ENCODE measurements at places on chromosomes 7 and 10. TPM values are rescaled to one million over a fixed set of nuclear protein-coding genes. Genes with fewer than 3 reads are reported as not detected.

- DNase-seq = no peak
Measured at GRCh38 chr7:91031757-91032156, 232.5 kb upstream of the FZD1 start.

GRCh38 chr10:102407425-102408130 lies 11.0 kb downstream of the PSD start:
- no peak for DNase-seq

GATA3 gene
- total RNA-seq = 1.4 TPM

TSPAN33 gene
- total RNA-seq = 15.1 TPM

DNA sequence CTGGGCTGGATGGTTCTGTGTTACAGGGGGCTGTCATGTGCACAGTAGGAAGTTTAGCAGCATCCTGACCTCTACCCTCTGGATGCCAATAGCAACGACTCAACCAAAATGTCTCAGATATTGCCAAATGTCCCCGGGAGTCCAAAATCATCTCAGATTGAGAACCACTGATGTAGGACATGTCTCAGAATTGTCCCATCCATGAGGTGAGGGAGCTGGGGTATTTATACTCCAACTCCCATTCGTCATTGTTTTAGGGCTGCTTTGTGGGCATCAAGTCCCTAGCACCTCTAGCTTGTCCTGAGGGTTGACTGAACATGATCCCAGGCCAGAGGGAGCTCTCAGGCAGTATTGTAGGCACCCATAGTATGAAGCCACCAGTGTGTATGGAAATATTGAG lies 25.2 kb upstream of the COMTD1 start:
- DNase-seq = no peak

- peak; percentile 38 for DNase-seq
Measured at GRCh38 chr7:155449008-155449868, 8.7 kb upstream of the EN2 start.

CDK13 gene
- total RNA-seq = 53.2 TPM

Measured in Daoy (cell line).